Left forelimb (tissue), 1 donor: ENCODE measurements at places on chromosomes 11 and 22.

DNA sequence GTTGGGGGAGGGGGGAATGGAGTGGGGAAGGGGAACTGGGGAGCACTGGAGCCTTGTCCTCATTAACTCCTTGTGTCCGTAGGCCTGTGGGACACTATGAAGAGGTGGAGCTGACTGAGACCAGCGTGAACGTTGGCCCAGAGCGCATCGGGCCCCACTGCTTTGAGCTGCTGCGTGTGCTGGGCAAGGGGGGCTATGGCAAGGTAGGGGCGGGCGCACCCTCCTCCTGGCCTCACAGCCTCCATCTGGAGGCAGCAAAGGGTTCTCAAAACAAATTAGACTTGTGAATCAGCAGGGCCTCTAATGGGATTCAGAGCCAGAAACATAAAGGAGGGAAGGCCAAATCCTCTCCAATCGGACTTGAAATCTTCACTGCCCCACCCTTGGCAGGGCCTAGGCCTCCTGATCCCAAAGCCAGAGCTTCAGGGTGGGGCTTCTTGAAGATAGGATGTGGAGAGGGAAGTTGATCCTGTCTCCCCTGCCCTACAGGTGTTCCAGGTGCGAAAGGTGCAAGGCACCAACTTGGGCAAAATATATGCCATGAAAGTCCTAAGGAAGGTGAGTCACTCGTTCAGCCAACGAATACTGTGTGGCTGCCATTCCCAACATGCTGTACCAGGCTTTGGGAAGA lies 859 bp downstream of the RPS6KB2 start:
- DNase-seq: no peak

DNA sequence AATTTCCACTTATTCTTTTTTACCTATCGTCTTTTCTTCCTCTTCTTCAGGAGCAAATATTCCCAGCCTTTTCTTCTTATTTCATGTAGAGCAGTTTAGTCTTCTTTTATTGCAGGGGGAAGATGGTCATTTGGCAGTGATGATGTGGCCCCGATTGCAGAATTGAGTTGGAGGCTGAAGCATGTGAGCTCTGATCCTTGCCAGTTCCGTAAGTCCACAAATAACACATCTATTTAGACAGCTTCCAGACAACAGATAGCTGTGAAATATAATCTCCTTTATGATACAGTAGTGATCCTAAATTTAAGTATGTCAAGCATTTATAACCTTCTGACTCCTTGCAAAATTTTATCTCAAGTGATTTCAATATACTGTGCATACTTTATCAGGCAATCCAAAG lies 27.5 kb downstream of the REXO2 start:
- DNase-seq: no peak

DNA sequence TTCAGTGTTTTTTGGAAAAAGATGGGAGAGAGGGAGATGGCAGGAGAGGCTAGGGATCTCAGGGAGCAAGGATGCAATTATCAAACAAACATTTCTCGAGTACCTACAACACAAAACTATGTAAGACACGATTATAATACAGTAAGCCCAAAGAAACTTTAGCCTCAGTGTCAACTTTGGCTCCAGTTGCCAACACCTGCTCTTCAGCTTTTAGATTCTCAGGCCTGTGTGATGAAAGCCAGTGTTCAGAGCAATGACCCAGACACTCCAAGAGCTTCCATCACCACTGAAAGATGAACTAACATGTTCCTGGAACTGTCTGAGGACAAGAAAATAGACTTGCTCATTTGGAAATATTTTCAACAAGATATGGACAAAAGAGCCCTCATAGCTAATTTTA lies 31.4 kb upstream of the CEP295 start:
- no peak for DNase-seq

- no peak for DNase-seq
These were observed 7.9 kb downstream of the CTR9 start for GRCh38 chr11:10758957-10759356.

GRCh38 chr11:17014321-17014832 lies at the start of gene PLEKHA7:
TSS of gene PLEKHA7 (minus strand) at chr11:17014414. CDS start at chr11:17014401, 13 bp downstream.
- DNase-seq: no peak

DNA sequence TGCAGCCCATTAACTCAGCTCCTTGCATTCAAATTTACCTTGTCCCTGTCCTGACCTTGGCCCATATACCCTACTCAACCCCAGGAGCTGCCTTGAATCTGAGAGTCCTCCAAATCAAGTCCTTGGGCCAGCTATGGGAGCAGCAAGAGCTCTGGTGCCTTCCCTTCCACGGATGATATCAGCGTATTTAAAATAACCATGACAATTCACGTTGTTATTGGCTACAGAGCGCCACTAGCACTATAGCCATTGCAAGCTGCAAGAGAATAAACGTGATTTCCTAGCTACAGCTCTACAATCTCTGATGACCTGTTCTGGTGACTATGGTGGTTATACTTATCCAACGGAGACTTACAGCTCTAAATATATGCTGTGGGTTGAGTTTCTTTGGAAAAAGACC lies 357.8 kb downstream of the LARGE1 start:
- DNase-seq: no peak
